ENCODE measurements at places on chromosomes 5 and 9.

DNA sequence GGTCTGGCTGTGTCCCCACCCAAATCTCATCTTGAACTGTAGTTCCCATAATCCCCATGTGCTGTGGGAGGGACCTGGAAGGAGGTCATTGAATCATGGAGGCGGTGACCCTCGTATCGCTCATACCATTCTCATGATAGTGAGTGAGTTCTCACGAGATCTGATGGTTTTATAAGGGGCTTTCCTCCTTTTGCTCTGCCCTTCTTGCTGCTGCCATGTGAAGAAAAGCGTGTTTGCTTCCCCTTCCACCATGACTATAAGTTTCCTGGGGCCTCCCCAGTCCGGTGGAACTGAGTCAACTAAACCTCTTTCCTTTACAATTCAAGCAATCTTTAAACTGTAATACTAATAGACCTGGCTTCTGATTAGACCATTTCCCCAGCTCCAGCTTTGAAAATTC is 92.2 kb upstream of the SARDH start:
- no peak for DNase-seq

- no peak for DNase-seq
Observed at GRCh38 chr9:124209279-124209678, 48.5 kb upstream of the NEK6 start.

- DNase-seq, result no peak
Observed at GRCh38 chr5:141709699-141710267, 27.8 kb upstream of the ARAP3 start.

GRCh38 chr5:137341831-137342230 is 157.3 kb downstream of the SPOCK1 start:
- DNase-seq, result no peak

- no peak for DNase-seq
Observed at GRCh38 chr9:91416096-91416712, 7.4 kb downstream of the NFIL3 start.

GRCh38 chr9:133320421-133320881 is 15.5 kb downstream of the SURF6 start:
- DNase-seq, result no peak

DNA sequence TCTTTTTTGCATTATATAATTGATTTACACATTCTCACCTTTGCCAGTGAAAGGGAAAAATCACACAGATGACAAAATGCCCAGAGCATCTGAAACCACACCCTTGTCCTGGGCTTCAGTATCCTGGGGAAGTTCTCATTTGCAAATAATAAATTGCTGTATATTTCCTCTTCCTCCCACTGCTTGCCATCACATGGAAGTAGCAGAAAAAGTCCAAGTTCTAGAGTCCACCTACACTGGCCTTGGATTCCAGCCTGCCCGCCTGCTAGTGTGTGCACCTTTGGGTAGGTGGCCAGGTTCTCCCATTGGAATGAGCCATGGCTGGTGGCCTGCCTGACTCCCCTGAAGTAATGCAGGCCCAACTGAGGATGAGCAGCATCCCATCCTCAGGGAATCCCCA is 149.4 kb downstream of the GADD45G start:
- no peak for DNase-seq

DNA sequence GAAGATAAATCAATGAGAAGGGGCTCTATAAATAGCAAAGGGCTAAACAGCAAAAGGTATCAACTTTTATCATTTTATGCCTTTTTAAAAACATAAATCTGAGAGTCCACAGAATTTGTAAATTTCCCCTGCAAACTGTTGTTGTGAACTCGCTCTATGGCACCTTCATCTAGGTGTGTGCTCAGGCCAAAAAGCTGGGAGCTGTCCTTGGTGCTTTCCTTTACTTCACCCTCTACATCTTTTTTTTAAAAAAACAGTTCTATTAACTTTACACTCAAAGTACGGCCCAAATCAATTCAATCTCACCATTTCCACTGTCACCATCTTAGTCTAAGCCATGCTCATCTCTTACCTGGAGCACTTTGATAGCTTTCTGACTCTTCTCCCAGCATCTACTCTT is 108.2 kb upstream of the GPR151 start:
- no peak for DNase-seq

DNA sequence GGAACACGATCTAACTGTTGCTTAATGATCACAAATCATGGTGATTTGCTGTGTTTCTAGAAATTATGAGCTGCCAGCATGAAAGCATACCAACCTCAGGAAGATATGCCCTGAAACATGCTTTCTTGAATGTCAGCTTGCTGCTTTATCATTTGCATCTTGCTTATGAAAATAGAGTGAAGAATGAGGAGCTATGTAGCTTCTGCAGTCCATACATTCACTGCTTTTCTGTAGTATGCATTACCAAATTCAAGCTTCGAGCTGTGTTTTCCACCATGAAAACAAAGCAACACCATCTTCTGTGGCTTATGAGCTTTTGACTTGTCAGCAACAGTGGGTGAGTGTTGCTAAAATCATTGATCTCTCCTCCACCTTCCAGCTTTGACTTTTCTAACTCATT is 16.5 kb downstream of the F2RL2 start:
- DNase-seq, result no peak

GRCh38 chr5:83509540-83509939 is 38.0 kb downstream of the VCAN start:
- DNase-seq, result peak; percentile 14

DNA sequence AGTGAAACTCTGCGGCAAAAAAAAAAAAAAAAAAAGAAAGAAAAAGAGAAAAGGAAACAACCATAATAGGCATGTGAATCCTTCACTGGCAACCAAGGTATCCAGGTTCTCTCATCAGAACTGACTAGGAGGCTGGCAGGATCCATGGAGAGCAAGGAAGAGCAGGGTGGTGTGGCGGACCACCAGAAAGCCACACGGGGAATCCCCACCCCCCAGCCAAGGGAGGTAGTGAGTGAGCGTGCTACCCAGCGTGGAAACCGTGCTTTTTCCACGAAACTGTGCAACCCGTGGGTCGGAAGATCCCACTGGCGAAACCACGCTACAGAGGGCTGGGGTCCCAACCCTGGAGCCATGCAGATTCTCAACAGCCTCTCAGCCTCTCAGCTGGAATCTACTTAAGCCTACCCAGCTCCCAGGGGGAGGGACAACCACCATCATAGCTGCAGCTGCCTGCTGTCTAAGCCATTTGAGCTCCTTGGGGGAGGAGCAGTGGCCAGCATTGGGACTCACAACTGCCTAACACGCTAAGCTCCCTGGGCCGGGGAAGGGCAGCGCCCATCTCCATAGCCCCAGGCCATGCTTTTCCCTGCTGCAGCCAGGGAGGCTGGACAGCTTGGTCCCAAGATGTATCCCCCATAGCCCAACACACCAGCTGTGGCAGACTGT is 91.6 kb downstream of the PRELID2 start:
- DNase-seq, result no peak

DNA sequence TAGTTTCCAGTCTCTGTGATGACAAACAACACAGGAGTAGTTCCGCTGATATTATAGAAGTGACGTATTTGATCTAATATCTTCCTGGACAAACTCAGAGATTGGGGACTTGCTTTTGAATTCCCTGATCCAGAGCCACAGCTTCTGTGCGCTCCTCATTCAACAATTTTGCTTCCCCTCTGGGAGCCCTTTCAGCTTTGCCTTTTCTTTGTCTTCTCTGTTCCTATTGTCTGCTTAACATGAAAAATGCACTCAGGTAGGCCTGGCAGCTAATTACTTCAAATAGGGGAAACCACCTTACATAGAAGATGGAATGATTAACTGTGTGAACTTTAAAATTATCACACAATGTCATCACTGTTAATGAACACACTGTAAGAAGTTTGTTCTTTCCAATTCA is 192.9 kb downstream of the EPB41L4A start:
- peak; percentile 17 for DNase-seq

DNA sequence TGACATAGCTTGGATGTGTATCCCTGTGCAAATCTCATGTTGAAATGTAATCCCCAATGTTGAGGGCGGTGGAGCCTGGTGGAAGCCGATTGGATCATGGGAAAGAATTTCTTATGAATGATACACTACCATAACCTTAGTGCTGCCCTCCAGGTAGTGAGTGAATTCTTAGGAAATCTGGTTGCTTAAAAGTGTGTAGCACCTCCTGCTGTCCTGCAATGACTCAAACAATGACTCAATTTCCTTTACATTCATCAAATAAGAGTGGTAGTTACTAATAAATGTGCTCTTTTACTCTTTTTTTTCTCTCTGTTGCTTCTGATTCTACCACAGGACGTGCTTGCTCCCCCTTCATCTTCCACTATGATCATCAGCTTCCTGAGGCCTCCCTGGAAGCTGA is 1696.0 kb upstream of the CDH9 start:
- DNase-seq, result no peak

GRCh38 chr9:86525182-86525581 is 171.0 kb upstream of the TUT7 start:
- no peak for DNase-seq

GRCh38 chr9:127293767-127294166 is 29.2 kb downstream of the GARNL3 start:
- DNase-seq, result no peak

DNA sequence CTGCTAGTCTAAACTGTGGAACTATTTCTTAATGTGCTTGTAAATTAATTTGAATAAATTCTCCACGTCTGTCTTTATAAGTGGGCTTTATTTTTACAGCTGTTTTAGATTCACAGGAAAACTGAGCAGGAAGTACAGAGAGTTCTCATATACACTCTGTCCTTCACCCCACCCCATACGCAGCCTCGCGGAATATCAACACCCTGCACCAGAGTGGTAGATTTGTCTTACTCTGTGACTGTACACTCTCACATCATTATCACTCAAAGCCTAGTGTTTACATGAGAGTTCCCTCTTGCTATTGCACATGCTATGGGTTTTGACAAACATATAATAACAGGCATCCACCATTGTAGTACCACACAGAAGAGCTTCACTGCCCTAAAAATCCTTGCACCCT is 179.7 kb upstream of the DAB2 start:
- no peak for DNase-seq

DNA sequence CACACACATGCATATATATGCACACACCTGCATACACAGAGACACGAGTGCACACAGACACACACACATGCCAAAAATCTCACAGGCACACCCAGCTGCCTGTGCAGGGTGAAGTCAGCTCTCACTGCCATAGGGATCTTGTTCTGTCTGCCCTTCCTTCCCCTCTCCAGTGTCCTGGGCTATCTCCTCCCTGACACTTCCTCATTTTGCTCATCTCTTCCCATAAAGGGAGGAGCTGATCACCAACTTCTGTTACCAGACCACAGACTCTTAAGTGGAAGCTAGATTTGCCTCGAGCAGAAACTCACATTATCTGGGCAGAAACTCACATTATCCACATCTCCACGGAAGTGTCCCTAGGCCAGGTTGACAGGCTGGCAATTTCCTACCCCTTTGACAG is 28.7 kb downstream of the LCP2 start:
- no peak for DNase-seq

GRCh38 chr5:65244031-65244430 is 237.7 kb downstream of the ADAMTS6 start:
- DNase-seq, result no peak

GRCh38 chr5:135051872-135052271 is 17.8 kb upstream of the PITX1 start:
- DNase-seq, result no peak

DNA sequence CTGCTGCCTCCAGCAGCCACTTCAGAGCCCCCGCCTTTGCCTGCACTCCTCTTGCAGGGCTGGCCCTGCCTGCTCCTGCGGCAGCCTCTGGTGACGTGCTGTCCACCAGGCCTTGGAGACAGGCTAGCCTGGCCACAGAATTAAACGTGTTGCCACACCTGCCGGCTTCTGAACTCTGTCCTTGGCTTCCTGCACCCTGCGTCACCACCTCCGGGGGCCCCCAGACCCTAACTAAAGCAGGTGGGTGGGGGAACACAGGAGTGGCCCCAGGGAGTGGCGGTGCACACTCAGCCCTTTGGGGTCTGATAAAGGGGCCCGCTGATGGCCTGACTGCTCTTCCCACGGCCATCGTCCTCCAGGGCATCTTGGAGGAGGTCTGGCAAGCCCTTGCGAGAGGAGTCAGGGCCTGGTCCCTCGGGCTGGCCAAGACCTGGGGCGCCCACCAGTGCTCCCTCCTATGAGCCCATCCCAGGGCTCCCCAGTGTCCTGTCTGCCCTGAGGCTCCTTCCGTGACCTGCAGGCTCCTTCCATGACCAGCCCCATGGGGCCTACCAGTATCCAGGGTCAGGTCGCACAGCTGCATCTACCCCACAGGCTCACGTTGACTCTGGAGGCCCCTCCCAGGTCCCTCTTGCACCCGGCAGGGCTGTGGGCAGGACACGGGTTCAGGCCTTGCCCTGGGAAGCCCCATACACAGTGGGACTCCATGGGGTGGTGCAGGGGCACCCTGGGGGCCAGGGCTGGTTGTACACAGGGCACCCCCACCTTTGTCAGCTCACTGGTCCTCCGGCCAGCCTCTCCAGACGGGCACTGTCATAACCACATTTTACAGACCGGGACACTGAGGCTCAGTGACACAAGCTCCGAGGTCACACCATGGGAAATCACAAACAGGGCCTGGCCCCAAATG is 1.0 kb upstream of the MAMDC4 start:
- DNase-seq, result no peak

- DNase-seq, result no peak
Observed at GRCh38 chr5:134943547-134943946, 24.2 kb upstream of the CATSPER3 start.

GRCh38 chr9:116594547-116594946 is 92.6 kb upstream of the TRIM32 start:
- no peak for DNase-seq

DNA sequence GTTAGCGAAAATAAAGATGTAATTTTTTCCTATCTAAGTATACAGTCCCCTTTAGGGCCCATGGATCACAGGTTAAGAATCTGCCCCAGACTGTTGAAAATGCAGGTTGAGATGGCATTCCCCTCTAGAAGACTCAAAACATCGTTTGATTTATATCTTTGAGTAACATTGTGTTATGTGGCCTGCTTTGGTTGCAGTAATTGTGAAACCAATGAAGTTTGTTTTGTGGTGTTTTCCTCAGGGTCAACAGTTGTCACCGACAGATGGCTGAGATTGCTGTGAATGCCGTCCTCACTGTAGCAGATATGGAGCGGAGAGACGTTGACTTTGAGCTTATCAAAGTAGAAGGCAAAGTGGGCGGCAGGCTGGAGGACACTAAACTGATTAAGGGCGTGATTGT is 7.8 kb downstream of the CCT5 start:
- DNase-seq, result no peak

DNA sequence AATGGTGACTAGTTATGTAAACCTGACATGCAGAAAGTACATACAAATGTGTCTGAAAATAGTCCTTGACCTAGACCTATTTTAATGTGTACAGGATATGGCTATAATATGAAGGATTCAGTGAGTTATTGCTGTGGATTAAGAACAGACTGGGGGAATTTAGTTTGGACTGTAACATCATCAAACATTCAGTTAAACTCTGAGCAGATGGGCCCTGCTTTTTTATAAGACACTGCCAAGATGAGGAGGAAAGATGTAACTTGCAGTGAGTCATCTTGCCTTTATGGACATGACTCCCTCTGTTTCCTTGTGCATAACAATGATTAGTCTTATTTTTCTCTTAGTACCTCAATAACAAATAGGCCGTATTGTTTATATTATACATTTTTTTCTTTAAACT is 12.2 kb downstream of the PPP3R2 start:
- DNase-seq, result no peak

GRCh38 chr5:75758116-75758515 is 40.9 kb upstream of the POC5 start:
- DNase-seq, result no peak
